CD4-positive, CD25-positive, alpha-beta regulatory T cell (primary cell): ENCODE measurements at places on chromosomes 4 and X.

GRCh38 chrX:95945528-95945927, 739.1 kb upstream of the DIAPH2 start:
- no peak for DNase-seq

GRCh38 chr4:141625023-141625422, 11.4 kb upstream of the IL15 start:
- no peak for DNase-seq

- DNase-seq = no peak
Measured at GRCh38 chrX:103197721-103198306, 17.1 kb upstream of the BEX4 start.

GRCh38 chr4:133559987-133560386, 410.9 kb downstream of the PCDH10 start:
- no peak for DNase-seq

DNA sequence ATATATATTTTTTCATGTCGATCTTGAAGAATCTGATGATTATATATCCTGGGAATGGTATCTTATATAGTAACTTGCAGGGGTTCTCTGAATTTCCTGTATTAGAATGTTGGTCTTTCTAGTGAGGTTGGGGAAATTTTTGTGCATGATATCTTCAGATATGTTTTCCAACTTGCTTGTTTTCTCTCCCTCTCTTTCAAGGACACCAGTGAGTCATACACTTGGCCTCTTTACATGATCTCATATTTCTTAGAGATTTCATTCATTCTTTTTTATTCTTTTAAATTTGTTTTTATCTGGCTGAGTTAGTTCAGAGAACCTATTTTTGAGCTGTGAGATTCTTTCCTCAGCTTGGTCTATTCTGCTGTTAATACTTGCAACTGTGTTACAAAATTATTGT, 27.2 kb upstream of the C4orf17 start:
- no peak for DNase-seq

- no peak for DNase-seq
Measured at GRCh38 chr4:18041114-18041513, 19.6 kb upstream of the LCORL start.

DNA sequence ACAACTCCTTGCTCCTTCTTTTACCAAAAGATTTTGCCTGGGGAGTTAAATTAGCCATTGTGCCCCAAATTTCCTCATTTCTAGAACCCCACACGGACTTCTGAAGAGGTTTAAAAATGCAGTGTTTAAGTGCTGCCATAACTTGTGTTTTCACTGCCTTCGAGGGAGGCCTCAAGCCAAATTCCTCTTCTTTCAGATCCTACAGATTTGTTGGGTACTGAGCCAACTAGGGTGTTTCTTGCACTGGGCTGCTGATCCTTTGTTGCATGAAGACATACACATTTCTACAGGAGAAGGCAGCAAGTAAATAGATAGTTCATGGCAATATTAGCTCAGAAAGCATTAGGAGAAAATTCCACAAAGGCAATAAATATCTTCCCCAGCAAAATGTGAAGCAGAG, 43.8 kb downstream of the GLRA2 start:
- no peak for DNase-seq

- no peak for DNase-seq
Measured at GRCh38 chr4:94934201-94934600, 176.4 kb downstream of the BMPR1B start.

- no peak for DNase-seq
Measured at GRCh38 chr4:79893456-79893855, 179.6 kb downstream of the ANTXR2 start.

GRCh38 chr4:48191758-48192157, 57.7 kb upstream of the TXK start:
- DNase-seq = no peak

DNA sequence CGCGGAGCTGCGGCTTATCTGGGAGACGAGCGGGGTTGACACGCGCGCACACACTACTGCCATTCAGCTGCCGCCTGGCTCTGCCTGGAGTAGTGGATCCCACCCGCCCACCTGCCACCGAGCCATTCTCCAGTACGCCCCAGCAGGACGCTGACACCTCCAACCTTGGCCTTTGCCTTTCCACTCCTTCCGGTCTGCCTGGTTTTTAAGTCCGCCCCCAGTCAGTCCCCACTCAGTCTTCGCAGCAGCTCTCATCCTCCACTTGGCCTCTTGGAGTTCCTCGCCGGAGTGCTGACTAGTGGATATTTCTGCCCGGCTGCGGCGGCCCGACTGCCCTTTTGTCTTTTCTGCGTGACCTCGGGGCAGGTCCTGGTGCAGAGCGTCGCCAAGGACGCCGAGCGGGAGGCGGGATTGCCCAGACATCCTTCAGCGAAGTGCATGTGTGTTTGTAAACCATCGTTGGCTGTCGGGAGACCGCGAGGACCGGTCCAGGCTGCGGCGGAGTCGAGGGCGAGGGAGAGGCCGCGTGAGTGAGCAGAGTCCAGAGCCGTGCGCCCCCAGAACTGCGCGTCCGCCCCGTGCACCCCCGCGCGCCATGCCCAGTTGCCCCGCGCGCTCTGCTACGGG, 1.1 kb downstream of the SLIT2 start:
- no peak for DNase-seq

DNA sequence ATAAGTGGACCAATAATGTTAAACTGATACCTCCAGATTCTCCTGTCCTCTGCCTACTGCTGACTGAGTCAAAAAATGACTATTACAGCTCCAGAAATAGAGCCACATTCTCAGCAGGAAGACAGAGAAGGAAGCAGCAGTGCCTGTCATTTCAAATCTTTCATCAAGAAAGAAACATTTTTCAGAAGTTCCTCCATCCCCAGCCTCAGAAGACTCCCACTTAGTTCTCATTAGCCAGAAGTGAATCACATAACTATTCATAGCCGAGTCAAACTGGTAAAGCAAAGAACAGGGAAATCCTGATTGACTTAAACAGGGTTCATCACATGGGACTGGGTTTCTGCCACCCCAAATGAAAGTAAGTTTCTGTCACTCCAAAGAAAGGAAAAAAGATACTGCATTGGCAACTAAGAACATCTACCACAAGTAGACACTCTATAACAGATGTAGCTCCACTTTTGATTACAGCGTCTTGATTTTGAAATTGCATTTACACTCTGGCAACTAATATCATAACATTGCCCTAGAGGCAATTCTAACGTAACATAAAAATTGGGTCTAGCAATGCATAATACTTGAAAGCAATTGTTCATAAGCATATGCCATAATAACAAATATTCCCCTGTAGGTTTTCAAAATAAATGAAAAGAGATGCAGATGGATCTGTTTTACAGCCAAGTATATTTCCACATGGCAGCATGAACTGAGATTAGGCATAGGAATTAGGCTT, 599.8 kb downstream of the GALNTL6 start:
- DNase-seq = no peak

- no peak for DNase-seq
Measured at GRCh38 chr4:139286186-139286698, 6.2 kb upstream of the MGARP start.

GRCh38 chr4:138677748-138678147, 337.8 kb upstream of the NOCT start:
- DNase-seq = no peak

DNA sequence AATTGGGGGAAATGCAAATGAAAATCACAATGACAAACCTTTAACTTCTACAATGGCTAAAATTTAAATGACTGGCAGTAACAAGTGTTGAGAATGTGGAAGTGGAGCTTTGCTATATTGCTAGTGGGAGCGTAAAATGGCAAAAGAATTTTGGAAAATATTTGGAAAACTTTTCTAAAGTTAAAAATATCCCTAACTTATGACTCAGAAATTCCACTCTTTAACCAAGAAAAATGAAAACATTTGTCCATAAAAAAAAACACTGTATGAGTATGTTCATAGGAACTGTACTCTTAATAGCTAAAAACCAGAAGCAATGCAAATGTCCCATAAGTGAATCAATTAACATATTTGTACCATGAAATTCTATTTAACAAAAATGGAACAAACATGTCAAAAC, 3.6 kb downstream of the TBCK start:
- DNase-seq = no peak

DNA sequence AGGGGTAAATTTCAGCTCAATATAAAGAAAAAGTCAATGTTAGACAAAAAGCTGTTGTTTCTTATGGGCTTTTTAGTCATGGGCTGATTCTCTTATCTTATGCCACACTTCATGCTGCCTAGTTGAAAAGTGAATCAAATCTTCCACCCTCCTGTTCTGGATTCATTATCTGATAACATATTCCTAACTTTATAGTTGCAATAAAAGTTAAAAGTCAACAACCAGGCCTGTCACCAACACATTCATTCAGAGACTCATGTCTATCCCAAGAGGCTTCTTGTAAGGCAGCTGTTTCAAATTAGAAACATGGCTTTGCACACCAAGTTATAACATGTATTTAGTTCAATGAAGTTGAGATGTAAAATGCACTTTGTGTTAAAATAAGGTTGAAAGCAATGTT, 243.8 kb downstream of the ADAMTS3 start:
- DNase-seq = no peak

GRCh38 chrX:20639115-20639514, 372.4 kb upstream of the RPS6KA3 start:
- DNase-seq = no peak

GRCh38 chr4:174137698-174138097, 145.8 kb downstream of the FBXO8 start:
- DNase-seq = no peak

DNA sequence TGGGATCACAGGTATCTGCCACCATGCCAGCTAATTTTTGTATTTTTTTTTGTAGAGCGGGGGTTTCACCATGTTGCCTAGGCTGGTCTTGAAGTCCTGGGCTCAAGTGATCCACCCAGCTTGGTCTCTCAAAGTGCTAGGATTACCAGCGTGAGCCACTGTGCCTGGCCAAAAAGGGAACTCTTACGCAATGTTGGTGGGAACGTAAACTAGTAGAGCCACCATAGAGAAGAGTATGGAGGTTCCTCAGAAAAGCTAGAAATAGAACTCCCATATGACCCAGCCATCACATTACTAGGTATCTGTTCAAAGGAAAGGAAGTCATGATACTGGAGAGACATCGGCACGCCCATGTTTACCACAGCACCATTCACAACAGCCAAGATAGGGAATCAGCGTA, 85.9 kb downstream of the PRKX start:
- DNase-seq = no peak

DNA sequence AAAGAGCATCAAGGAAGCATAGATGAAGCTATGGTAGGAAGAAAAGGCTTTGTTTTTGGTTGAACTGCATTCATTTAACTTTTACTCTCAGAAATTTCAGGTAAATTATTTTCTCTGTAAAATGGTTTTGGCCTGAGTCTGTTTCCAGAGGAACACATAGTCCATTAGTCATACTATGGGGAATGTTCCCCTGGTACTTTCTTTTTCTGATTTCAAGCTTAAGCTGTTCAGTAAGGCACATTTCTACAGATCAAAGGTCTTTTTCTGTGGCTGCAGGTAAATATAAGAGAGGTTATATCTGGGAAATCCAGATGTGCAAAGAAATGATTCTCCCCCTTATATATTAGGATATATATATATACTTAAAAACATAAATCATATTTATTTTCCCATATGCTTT, 1744.4 kb upstream of the ADGRL3 start:
- DNase-seq = no peak

- DNase-seq = no peak
Measured at GRCh38 chr4:174553031-174553430, 30.7 kb upstream of the HPGD start.

DNA sequence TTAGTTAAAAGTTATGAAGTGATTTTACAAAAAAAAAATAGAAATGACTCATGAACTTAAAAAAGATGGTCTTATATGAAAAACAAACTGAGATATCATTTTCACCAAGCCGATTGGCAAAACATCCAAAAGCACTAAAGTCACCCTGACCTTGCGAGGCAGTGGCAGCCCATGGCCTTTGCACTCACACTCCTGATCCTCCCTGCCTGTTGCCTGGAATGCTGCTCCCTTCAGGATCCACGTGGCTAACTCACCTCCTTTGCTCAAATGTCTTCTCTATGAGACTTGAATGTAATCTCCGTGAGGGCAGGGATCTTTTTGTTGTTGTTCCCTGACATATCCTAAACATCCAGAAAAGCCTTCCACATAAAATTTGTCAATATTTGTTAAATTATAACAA, 106.4 kb downstream of the RAPGEF2 start:
- no peak for DNase-seq

- DNase-seq = no peak
Measured at GRCh38 chrX:70026851-70027200, 22.9 kb downstream of the AWAT2 start.

GRCh38 chr4:5277079-5277478, 225.8 kb downstream of the STK32B start:
- DNase-seq = no peak

GRCh38 chrX:2410279-2411020, 90.3 kb downstream of the DHRSX start:
- DNase-seq = no peak

- no peak for DNase-seq
Measured at GRCh38 chr4:4789462-4789861, 70.0 kb upstream of the MSX1 start.

- DNase-seq = no peak
Measured at GRCh38 chr4:127641524-127641923, 8.8 kb downstream of the INTU start.

DNA sequence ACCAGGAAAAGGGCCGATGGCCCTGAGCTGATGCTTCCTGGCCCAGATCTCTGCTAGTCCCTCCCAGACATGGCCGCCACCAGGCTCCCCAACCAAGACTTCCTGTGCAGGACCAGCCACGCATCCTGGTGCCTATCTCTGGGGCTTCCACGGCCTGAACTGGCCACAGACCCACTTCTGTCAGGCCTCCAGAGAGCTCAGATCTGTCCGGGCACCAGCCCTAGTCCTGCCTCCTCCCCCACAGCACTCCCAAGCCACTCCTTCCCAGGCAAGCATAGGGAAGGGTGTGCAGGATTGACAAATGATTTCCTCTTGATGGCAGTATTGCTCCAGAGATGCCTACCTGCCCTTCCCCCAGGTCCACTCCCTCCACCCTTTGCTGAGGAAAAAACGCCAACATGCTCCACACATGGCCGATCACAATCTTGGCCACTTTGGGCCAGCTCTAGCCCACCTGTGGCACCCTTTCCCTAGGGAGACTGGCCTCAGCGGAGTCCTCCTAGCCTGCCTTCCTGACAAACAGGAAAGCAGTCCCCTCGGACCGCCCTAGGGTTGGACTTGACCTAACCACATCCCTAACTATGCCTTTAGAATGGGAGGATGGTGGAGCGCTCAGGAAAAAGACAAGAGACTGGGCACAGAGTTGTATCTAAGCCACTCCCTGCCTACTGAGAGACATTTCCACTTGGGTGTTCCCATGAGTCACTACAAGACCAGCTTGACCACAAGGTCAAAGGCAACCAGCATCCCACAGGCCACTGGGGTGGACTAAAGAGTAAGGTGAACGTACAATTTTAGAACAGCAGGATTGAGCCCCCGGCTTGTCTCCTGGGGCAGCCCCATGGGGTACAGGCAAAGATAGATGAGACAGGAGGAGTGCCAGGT, 277.5 kb upstream of the AGTR2 start:
- peak; percentile 51 for DNase-seq

- no peak for DNase-seq
Measured at GRCh38 chrX:154040307-154040756, 20.6 kb upstream of the IRAK1 start.

- DNase-seq = no peak
Measured at GRCh38 chrX:25049357-25049756, 33.6 kb upstream of the ARX start.

GRCh38 chr4:167032871-167033270, 201.4 kb downstream of the SPOCK3 start:
- no peak for DNase-seq
